ENCODE measurements at places on chromosomes 2 and 18. TPM values are rescaled to one million over a fixed set of nuclear protein-coding genes. Genes with fewer than 3 reads are reported as not detected.

Gene CAPN13
- total RNA-seq, result 0.63 TPM

- DNase-seq, result no peak
Observed at GRCh38 chr2:46170611-46171350, 126.4 kb upstream of the EPAS1 start.

DNA sequence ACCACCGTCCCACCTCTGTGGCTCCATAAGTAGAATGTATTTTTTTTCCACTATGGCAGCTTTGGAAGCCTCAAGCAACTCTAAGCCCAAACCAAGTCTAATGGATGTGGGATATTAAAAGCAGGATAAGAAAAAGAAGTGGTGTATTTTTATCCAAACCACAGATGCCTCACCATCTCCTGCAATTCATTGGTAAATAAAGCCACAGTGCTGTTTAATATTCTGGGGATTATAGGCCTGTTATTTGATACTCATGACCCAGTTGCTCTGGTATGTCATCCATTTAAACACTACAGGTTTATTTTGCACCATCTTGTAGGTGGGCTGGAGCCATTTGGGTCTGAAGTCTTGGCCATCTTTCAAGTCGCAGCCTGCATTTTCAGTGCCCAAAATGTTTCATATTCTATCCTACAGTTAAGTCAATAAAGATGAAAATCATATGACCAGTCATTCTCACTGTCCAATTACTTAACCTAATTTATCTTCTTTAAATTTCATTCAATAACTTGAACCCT, 279.5 kb upstream of the EPHA4 start:
- DNase-seq, result no peak

DNA sequence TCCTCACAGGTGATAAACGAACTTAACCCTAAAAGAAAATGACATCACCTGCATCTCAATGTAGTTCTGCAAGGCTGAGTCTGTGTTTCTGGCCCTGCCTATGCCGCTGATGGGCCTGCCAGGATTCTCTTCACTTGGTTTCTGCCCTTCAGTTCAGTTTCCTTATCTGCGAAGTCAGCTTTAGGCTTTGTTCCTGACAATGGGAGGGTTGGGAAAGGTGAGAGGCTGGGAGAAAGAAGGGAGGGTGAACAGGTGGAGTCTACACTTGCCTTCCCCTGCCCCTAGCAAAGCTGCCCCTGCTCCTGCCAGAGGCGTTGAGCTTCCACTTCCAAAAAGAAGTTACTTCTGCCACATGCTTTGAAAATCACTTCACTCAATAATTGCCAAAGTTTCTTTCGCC, 124.0 kb upstream of the APCDD1 start:
- DNase-seq, result no peak

GRCh38 chr2:192043216-192043870, 151.4 kb downstream of the TMEFF2 start:
- no peak for DNase-seq

GRCh38 chr18:35875566-35875965, 96.9 kb upstream of the RMP24 start:
- DNase-seq, result no peak

GRCh38 chr2:52775674-52776073, 991.9 kb upstream of the CHAC2 start:
- no peak for DNase-seq
